ENCODE measurements at places on chromosomes 11 and 22.

DNA sequence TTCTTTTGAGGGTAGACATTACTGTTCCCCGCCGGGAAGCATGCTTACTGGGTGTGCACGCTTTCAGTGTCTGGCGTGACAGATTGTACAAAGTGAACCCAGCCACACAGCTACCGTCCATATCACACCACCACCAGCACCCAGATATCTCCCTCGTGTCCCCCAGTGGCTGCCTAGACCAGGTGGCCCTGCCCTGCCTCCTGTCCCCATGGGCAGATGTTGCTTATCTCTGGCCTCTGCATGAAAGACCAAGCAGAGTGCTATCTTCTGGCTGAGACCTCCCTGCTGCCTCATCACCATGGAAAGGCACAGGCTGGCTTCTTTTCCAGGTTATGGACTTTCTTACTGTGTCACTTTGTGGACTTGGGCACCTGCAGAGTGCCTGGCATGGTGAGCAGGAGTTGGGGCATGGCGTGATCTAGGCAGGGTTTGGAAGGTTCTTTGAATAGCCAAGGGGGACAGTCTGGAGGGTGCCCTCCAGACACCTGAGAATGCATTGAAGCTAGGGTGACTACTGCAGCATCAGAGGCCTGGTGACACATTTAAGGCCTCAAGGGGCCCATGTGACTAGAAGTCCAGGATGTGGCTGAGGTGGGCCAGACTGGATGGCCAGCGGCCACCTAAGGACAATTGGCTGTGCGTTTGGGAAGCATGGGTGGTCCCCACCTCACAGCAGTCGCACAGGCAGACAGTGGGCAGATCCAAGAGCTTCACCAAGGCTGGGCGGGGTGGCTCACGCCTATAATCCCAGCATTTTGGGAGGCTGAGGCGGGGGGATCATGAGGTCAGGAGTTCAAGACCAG, 4.7 kb downstream of the TANGO2 start:
- no peak for DNase-seq

- no peak for DNase-seq
These were observed 107.1 kb upstream of the PARVA start for GRCh38 chr11:12270215-12270797.

- peak; percentile 60 for DNase-seq
These were observed 21.7 kb downstream of the CAVIN3 start for GRCh38 chr11:6298605-6299004.

DNA sequence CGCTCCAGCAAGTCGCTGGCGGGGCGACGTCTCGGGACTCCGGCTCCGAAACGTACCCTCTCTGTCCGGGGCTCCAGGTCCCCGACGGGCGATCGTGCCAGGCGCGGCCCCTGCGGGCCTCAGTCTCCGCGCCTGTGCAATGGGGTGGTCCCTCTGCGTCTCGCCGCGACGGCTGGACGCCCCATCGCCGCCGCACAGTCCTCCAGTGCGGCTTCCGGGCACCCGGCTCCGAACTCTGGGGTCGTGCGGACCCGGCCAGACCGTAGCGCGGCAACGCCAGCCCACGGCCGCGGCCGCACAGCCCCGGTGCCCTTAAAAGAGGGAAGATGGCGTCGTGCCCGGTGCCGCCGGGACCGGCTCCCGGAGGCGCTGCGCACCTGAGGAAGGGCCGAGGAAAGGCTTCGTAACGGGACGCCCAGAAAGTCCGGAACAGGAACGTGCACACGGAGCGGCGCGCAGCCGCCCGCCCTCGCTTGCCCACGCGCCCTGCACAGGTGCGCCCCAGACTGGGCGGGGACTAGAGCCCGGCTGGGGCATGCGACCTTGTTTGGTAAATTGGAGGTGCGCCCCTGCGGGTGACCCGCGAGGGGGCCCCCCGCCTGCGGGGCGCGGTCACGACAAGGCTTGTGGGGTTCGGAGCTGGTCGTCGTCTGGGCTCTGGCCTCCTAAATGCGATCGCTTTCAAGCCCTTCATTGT, 525 bp downstream of the BIK start:
- DNase-seq: peak; percentile 69

DNA sequence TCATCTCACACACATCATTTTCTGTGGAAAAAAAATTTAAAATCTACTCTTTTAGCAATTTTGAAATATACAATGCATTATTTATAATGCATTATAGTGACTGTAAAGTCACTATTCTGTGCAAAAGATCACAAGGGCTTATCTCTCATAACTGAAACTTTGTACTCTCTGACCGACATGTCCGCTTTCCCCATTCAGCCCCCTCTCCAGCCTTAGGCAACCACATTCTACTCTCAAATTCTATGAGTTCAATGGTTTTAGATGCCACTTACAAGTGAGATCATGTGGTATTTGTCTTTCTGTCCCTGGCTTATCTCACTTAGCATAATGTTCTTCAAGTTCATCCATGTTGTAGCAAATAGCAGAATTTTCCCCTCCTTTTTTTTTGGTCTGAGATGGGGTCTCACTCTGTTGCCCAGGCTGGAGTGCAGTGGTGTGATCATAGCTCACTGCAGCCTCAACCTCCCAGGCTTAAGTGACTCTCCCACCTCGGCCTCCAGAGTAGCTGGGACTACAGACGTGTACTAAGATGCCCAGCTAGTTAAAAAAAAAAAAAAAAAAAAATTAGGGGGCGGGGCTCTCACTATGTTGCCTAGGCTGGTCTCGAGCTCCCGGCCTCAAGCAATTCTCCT, 44.5 kb downstream of the SYN3 start:
- DNase-seq: no peak

GRCh38 chr11:74699615-74700396, 31.4 kb downstream of the CHRDL2 start:
- no peak for DNase-seq

DNA sequence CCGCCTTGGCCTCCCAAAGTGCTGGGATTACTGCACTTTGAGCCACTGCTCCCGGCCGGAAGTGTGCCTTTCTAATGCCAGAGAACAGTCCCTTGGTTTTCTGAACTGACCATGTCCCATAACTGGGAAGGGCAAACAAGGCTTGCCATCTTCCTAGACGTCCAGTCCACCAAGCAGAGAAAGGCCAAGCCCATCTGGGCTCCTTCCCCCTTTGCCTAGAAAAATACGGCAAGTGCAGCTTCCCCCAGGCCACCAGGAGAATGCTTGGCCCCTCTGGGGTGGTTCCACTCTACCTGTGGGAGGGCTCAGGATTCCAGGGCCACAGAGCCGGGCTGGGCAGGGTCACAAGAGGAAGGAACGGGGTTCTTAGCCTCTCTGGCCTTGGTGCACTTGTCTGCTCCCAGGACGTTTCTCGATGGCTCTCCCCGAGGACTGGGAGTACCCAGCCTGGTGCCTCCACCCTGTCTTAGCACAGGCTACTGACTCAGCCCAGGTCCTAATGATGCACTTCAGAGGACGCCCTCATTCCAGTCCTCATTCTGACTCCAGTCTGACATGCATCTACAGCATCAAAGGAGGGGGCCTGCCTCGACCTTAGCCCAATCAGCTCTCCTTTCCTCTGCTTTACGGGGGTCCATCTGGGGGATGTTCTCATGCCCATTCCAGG, 1.2 kb downstream of the USP2 start:
- no peak for DNase-seq

DNA sequence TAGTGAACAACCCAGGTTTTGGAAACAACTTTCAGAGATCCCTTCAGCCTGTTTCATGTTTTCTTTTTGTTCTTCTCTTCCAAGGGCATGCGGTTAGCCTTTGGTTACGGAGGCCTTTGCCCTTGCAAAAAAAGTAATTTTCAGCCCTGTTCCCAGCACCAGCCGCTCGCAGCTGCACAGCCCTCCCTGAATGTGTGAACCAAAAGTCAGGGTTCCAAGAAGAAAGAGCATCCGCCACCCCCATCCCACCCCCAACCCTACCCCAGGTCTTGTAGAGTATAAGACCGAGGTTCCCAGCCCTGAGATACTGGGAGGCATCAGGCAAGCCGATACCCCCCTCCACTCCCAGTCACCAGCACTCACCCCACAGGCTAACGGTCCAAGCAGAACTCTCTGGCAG, 56.4 kb downstream of the IGLL1 start:
- no peak for DNase-seq

DNA sequence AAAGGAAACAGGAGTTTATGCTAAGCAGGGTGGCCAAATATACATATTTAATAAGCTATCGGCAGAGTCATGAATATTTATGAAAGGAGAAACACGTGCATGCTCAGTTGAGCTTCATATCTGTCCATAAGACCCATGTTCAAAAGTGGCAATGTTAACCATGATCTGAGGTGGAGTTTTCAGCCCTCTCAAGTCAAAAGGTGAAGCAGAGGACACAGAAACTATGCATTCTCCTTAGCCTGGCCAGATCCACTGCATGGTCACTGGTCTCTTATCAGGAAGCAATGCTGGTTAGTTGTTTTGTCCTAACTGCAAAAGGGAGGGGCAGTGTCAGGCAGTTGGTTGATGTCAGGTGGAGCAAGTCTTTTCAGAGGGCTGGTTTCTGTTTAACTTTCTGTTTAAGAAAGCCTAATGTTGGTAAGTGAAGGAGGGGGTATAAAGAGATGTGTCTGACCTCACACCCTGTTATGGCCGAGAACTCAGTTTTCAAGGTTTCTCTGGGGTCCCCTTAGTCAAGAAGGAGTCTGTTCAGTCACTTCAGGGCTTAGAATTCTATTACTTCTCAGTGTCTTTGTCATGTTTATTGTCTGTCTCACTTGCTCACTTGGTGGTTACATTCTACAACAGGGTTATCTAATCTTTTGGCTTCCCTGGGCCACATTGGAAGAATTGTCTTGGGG, 5.5 kb upstream of the SELENOH start:
- peak; percentile 51 for DNase-seq

DNA sequence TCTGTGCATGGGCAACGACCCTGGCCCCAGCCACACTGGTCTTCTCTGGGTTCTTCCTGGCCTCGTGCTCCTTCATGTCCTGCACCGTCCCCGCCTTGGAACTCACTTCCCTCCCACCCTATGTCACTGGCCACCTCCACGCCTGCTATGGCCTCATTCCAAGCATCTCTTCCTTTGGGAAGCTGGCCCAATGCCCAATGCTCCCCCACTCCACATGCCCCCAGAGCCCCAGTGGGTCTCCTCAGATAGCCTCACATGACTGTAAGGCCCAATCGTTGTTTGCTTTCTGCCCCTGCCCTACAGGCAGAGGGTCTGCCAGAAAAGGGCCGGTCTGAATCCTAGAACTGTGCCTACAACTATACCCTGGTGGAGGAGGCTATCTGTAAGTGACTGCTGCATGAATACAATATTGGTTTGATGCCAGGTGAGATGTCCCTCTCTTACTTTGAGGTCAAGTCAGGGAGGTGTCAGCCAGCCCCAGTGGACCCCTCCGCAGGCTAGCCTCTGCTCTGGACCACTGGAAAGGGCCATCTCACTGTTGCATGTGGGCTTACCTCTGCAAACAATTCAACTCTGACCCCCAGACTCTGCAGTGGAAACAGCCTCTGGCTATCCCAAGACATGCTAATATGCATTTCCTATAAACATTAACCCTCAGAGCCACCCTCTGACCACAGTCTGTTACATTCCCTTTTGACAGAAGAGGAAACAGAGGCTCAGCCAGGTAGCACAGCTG, 2.1 kb upstream of the GNAZ start:
- DNase-seq: no peak

Data from hepatocyte (in vitro differentiated cells).